Activated T-cell treated with anti-CD3 and anti-CD28 coated beads for 4 hours (primary cell): ENCODE measurements at places on chromosomes 11 and 22.

GRCh38 chr22:20671409-20672081 is 102.4 kb upstream of the SERPIND1 start:
- DNase-seq = no peak

DNA sequence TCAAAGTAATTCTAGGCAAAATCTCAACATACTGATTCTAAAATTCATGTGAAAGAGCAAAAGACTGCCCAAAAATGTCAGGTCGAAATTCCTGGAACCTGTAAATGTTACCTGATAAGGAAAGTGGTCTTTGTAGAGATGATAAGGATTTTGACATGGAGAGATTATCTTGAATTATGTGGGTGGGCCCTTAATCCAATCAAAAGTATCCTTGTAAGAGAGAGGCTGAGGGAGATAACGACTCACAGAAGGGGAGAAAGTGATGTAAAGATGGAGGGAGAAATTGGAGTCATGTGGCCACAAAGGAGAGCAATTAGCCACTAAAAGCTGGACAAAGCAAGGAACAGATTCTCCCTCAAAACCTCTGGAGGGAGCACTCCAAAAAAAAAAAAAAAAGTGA is 20.5 kb downstream of the RRM1 start:
- no peak for DNase-seq

DNA sequence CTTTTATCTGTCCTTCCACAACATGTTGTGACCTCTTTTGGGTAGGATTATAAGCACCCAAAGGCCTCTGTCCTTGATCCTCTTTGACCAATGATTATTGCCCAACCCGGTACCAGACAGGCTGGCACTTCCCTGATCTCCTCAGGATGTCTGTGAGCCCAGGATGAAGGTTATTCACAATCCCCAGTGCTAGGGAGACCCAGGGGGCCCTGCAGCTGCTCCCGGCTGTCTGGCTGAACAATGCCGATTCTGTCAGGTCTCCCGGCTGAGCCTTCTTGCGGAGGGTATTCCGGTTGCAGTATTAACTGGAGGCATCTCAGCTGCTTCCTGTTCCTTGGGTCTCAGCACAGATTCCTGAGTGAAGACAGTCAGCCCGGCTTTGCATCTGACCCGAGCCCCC is 71.2 kb upstream of the CDON start:
- no peak for DNase-seq

DNA sequence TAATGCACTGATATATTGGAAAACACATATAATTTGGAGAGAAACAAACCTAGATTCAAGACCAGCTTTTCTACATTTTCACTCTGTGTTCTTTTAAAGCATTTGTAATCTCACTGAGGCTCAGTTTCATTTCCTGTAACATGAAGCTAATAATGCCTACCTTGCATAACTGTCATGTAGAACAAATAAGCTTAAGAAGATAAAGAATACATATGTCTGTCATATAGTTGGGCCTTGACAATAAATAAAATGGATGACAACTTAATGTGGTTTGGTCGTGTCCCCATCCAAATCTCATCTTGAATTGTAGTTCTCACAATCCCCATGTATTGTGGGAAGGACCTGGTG is 35.2 kb upstream of the FIBIN start:
- no peak for DNase-seq

GRCh38 chr11:680970-681369 is 14.1 kb downstream of the DEAF1 start:
- no peak for DNase-seq

- DNase-seq = no peak
Measured at GRCh38 chr22:29917052-29917902, 34.3 kb downstream of the MTMR3 start.

- no peak for DNase-seq
Measured at GRCh38 chr11:71420455-71421241, 27.5 kb downstream of the DHCR7 start.

DNA sequence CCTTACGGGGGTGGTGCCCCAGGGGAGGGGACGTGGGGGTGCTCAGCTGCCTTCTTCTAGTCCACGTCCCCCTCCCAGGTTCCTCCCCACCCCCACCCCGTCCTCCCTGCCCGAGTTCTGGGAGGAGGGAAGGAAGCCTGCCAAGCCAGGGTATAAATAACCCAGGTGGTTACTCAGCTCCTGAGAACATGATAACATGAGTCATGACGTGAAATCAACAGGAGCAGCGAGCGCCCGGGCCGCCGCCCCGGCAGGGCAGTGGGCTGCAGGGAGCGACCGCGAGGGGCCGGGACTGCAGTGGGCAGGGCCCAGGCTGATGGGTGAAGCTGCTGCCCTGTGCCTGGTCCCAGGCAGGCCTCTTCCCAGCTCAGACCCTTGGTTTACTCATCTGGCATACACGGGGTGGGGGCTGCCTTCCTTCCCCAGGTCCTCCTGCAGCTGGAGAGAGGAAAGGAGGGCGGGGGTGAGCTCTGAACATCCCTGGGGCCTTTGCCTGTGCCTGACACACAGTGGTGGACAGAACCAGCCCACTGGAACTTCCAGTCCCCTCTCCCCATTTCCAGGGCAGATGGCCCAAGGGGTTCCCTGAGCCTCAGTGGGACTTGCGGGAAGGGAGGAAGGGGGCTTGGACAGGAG is 8.8 kb upstream of the PDGFB start:
- no peak for DNase-seq

DNA sequence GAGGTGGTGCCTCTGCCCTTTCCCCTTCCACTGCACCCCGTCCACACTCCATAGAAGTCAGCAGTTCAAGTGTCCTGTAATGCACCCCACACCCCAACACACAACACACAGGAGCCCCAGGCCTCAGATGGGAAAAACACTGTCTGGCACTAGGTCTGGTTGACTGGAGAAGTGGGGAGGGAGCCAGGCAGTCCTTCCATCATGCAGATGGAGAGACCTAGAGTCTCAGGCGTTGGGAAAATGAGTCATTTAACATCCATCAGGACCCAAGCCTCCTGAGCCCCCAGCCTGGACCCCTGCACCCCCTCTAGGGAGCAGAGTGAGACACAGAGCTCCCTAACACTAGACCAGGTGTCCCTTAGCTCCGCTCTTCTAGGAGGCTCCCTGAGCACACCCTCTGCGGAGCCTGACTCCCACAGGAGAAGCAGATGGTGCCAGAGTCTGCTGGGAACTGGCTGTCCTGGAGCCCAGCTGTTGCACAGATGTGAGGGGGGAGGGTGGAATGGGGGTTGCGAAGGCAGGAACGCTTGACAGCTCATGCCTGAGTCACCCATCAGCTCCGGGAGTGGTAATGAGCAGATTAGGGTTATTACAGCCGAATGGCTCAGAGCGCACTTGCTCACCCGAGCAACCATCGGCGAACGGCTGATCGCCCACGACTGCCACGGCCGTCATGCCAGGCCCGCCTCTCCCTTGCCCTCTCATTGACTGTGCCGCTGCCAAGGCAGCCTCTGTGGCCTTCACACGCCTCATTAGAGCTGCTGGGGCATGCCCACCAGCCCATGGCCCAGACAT is 22.1 kb upstream of the SYT7 start:
- DNase-seq = no peak

- no peak for DNase-seq
Measured at GRCh38 chr11:22234743-22235142, 41.9 kb downstream of the ANO5 start.
